ENCODE measurements at places on chromosomes 5 and 9.

- DNase-seq: no peak
Measured at GRCh38 chr5:142246-142810, 49.0 kb upstream of the LRRC14B start.

GRCh38 chr5:16864631-16865131, 71.4 kb downstream of the MYO10 start:
- DNase-seq: peak; percentile 60

- DNase-seq: no peak
Measured at GRCh38 chr9:114300846-114301797, 21.8 kb upstream of the ORM1 start.

DNA sequence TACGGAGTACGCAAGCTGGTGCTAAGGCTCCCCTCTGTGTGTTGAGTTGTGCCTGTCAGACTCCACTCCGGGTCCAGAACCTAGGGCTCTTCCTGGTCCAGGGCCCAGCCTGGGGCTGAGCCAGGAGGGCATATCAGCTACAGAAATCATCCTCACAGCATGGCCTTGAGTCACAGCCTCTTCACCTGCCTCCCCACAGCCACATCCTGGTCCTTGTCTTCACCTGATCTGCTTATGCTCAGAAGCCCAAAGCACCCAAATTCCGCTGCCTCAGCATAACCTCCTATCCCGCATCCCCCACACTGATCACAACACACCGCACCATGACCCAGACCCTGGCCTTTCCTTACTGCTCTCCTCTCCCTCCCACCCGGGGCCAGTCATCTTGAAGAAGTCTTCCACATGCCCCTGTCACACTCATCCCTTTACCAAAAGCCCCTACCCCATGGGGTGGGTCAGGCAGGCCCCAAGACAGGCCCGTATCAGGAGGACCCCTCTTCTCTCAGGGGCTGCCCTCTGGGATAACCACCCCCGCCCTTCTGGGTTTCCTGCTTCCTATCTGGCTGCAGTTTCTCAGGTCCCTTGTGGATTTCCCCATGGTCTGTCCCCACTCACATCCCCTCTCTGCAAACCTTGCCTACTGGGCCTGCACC, 1.3 kb upstream of the IL3 start:
- no peak for DNase-seq

DNA sequence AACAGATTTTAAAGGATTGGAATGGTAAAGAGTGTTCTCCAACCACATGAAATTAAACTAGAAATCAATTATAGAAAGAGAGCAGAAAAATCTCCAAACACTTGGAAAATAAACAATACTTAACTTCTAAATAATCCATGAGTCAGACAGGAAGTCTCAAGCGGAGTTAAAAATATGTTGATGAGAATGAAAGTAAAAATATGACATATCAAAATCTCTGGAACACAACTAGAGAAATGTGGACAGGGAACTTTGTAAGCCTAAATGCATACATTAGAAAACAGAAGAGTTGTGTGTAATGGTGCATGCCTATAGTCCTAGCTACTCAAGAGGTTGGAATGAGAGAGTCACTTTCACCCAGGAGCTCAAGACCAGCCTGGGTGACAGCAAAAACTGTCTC, 47.9 kb upstream of the ZNF618 start:
- DNase-seq: no peak

GRCh38 chr5:21826884-21827283, 1026.3 kb downstream of the CDH12 start:
- DNase-seq: no peak

DNA sequence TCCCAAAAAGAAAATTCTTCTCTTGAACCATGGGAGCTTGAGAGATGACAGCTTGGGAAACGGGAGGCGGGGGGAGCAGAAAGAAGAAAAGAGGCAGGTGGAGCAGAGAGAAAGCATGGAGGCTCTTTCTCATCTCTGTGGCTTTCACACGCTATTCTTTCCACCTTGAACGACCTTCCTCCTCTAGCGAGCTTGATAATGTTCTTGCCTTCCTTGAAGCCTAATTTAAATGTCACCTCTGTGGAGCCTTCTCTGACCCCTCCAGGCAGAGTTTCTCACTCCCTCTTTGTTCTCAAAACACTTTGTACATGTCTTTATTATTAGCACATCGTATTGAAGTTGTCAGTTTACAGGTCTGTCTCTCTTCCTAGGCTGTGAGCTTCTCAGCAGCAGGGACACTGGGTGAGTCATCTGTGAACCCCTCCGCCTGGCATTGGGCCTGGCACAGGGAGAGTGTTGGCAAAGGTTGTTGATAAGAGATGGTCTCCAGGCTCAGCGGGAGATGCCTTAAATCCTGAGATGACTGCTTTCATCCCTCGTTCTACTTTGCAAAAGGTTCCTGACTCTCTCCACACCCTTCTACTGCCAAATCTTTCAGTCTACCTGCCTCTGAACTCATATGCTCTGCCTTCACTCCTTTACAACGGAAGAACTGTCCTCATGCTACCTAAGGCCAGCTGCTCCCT, 14.1 kb upstream of the STRBP start:
- DNase-seq: no peak

GRCh38 chr5:54610197-54610944, 92.8 kb downstream of the SNX18 start:
- no peak for DNase-seq

DNA sequence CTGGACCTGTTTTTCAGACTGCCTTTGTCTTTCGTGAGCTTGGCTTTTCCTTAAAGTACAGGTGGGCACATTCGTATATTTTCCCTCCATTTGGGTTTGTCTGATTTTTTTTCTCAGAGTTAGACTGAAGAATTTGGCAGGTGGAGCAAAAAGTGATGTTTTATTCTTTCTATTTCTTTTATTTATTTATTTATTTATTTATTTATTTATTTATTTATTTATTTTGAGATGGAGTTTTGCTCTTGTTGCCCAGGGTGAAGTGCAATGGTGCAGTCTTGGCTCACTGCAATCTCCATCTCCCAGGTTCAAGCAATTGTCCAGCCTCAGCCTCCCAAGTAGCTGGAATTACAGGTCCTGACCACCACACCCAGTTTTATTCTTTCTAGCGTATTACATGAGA, 1805.1 kb upstream of the WWC1 start:
- DNase-seq: no peak

- peak; percentile 93 for DNase-seq
Measured at GRCh38 chr5:93191035-93191817, 389.8 kb downstream of the NR2F1-AS1 start.

- DNase-seq: no peak
Measured at GRCh38 chr5:154523104-154523503, 45.1 kb upstream of the HAND1 start.

DNA sequence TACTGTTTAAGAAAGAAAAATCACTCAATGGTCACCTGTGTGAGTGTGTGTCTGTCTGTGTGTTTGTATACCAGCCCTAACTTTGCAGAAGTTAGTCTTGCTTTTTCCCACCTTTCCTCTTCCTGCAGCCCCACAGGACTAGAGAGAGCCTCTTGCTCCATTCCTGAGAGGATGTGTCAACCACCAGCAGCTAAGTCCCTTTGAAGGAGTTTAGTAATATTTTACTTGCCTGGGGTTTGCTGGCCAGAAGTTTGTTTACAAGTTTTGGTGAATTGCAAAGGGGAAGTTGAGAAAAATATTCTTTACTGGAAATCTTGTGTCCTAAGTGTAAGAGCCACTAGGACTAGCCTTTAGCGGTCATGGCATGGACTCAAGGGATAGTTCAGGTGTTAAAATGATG, 316.2 kb downstream of the BRINP1 start:
- DNase-seq: no peak

GRCh38 chr5:52840277-52841050, 52.7 kb downstream of the ITGA1 start:
- peak; percentile 48 for DNase-seq

DNA sequence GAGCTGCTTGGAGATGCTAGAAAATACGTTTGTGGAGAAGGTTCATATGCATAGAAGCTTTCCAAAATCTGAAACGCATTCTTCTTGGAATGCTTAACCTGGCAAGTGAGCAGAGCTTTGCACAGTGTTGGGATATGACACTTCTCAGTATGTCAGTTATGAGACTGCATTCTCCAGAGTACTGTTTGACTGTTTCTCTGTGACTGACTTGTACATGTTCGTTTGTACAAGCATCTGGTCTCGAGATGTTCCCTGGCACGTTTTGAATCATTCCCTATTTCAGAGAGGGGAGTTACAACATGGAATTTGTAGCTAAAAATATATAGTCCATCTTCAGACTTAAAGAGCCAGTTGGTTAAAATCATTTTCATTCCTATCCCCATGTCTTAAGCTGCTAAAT, 272.4 kb downstream of the ARRDC3 start:
- DNase-seq: peak; percentile 42

- no peak for DNase-seq
Measured at GRCh38 chr9:78559449-78559885, 262.5 kb downstream of the PSAT1 start.

GRCh38 chr5:150279330-150280020, 10.1 kb downstream of the CAMK2A start:
- DNase-seq: peak; percentile 18

- no peak for DNase-seq
Measured at GRCh38 chr9:95067897-95068296, 249.6 kb downstream of the FANCC start.

GRCh38 chr5:158590746-158591300, 508.9 kb downstream of the EBF1 start:
- peak; percentile 56 for DNase-seq

DNA sequence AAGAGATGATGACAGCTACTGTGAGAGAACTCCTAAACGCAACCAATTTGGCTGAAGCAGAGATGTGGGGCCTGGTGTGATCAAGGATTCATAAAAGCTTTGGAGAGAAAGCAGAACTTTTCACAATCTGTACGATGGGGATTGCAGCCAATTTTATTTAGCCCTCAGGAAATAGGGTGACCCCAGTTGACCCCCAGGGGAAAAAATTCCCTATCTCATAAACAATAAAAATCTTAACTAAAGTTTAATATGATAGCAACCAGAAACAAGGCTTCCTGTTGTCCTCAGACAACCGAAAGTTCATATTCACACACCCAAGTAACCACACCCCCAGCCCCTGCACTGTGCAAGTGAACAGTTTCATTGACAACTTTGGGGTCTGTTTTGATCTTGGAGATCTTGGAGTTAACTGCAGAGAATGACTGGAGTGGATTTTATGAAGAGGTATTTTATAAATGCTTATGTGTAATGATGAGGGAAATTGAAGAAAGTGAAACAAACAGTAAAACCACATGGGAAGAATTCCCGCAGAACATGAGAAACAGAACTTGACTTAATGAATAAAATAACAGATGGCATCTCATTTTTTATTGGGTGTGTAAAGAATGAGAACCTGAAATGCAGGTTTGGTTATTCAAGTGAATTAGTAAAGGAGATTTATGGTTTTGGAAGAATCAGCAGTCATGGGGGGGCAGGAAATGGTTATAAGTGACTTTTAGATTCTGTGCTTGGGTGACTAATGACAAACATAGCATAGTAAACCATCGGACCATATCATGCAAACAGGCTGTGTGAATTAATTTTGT, 94.5 kb downstream of the PDE4D start:
- peak; percentile 31 for DNase-seq

DNA sequence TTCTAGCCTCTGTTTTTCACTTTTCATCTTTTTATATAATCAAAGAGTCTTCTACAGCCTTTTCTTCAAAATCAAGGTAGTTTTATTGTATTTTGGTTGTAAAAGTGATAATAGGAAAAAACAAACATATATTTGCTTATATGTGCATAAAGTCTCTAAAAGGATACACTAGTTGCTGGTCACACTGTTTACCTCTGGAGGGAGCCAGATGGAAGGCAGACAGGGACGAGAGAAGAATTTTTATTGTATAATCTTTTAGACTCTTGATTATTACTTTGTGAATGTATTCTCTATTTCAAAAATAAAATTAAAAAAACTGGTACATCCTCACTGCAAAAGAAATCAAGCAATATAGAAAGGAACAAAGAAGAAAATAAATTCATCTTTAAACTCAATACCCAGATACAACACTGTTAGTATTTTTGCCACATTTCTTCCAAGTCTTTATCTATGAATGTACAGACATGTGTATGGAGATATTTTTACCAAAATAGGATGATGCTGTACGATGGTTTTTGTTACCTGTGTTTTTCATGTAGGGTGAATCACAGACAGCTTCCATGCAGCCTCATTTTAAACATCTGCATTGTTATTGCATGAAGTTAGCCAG, 6.1 kb upstream of the RNF183 start:
- peak; percentile 56 for DNase-seq

- no peak for DNase-seq
Measured at GRCh38 chr9:94665613-94666012, 26.3 kb upstream of the FBP1 start.

GRCh38 chr5:1318659-1319251, 23.9 kb upstream of the TERT start:
- DNase-seq: no peak

- no peak for DNase-seq
Measured at GRCh38 chr5:73007051-73007450, 51.2 kb downstream of the FCHO2 start.

DNA sequence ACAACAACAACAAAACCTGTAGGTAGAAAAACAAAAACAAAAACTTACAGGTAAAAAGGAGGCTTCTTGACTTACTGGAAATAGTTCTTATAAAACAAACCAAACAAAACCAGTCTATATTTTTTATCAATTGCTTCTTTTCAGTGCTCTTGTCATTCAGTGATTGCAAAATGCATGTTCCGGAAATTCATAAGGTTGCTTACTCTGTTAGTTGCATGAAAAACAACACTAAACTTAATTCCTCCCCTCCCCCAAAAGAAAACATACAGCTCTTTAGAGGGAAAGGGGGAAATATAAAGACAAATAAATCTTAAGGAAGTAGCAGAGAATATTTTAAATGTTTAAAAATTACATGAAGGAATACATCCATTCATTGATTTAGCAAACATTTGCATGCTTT, 19.1 kb downstream of the CPEB4 start:
- no peak for DNase-seq

DNA sequence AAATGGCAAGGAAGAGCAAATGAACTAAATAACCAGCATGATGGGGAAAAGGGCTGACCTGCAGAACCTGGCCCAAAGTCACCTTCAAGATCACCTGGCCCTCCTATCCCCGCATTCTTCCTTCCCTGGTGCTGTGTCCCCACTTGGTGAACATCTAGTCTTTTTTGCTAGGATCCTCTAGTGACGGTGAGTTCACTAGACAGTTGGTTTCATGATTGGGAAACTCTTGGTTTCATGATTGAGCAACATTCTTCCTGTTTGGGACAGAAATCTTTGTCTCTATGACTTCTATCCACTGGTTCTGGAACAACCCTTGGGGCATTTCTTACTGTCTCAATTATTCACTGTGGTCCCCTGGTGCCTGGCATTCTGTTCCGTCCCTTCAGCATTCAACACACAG, 50.2 kb upstream of the DAB2IP start:
- DNase-seq: no peak

GRCh38 chr5:175133185-175133584, 310.8 kb downstream of the DRD1 start:
- peak; percentile 26 for DNase-seq

- DNase-seq: no peak
Measured at GRCh38 chr9:134501761-134502265, 139.8 kb upstream of the COL5A1 start.

GRCh38 chr5:74316064-74316603, 324.4 kb downstream of the ENC1 start:
- peak; percentile 82 for DNase-seq

- no peak for DNase-seq
Measured at GRCh38 chr9:2749485-2749884, 32.2 kb downstream of the KCNV2 start.

- DNase-seq: no peak
Measured at GRCh38 chr5:123518111-123518510, 6.1 kb downstream of the CSNK1G3 start.

- DNase-seq: no peak
Measured at GRCh38 chr5:31832966-31833365, 194.0 kb downstream of the PDZD2 start.
